ENCODE measurements at places on chromosomes 12 and 14. TPM values are rescaled to one million over a fixed set of nuclear protein-coding genes. Genes with fewer than 3 reads are reported as not detected.

Gene TRHDE
- total RNA-seq = 0.50 TPM

Gene CEBPE
- not detected for total RNA-seq

Gene INHBC
- not detected for total RNA-seq

Gene CLEC2D
- total RNA-seq = 11.8 TPM

Gene CAPS2
- total RNA-seq = 6.3 TPM

Measured in esophagus squamous epithelium (tissue), 5 donors.